ENCODE measurements at places on chromosomes 7 and 10.

DNA sequence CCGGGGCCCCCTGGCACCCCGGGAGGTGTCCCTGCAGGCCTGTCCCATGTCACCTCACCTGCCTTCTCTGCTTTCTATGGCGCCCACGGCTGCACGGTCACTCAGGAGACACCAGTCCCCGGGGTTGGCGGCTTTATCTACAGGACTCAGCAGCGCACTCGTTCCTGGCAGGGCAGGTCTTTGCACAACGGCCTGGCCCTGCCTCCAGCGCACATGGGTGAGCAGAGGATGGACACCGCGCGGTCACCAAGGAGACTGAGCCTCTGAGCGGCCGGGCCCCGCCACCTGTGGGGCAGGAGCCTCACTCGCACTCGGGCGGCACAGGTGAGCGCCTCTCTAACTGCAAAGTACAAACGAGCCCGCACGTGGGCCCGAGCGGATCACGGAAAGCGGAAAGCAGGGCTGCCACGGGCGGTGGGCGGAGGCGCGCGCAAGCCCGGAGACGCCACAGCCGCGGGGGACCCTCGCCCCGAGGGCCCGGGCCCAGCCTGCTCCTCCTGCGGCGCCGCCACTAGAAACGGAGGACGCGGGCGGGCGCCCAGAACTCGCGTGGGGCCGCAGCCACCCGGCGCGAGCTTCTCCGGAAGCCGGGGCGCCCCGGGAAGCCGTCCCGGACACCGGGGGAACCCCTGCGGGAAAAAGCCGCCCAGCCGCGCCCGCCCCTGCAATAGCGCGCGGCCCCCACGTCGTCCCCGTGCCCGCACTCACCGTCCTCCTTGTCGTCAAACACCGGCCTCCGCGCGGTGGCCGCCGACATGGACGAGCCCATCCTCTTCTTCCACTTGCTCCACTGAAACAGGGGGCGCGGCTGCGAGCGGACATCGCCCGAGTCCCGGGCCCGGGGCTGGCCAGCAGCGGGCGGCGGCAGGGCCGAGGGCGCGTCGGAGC lies 642 bp downstream of the STK32C start:
- DNase-seq = no peak

GRCh38 chr10:47368431-47369180 lies 15.5 kb downstream of the ZNF488 start:
- DNase-seq = no peak

- no peak for DNase-seq
Observed at GRCh38 chr10:23432639-23433038, 6.2 kb upstream of the OTUD1 start.

DNA sequence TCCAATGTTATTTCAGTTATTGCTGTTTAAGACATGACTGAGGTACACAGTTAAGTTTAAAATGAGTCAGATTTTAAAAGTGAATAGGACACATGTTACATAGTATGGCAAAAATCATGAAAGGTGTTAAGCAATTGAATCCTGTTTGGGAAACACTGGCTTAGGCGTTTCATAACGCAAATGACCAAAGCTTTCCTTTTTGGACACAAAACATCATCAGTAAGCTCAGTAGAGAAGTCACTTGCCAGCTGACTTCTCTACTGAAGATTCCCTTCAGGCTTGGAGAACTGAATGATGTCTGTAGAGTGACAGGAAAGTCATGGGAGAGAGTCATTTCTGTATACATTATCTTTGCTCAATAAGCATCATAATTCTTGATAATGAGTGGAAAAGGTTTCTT lies 64.4 kb upstream of the RSBN1L start:
- DNase-seq = no peak

GRCh38 chr7:20529260-20529659 lies 86.2 kb upstream of the ABCB5 start:
- DNase-seq = no peak

DNA sequence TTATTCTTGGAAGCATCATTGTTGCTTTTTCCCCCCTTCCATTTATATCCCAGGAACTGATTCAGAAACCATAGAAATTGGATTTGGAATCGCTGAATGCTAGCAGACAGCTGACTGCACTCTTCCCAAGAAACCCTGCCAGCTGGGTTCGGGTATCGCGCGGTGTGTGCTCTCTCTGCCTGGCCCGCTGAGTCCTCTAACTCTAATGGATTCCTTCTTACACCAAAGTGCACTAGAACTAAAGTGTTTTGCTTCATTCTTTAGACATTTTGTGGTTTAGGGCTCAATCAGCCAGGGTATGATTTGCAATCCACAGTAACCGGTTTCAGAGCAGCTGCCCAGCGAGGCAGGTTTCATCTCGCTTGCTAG lies 92.2 kb downstream of the EGFR start:
- DNase-seq = no peak

DNA sequence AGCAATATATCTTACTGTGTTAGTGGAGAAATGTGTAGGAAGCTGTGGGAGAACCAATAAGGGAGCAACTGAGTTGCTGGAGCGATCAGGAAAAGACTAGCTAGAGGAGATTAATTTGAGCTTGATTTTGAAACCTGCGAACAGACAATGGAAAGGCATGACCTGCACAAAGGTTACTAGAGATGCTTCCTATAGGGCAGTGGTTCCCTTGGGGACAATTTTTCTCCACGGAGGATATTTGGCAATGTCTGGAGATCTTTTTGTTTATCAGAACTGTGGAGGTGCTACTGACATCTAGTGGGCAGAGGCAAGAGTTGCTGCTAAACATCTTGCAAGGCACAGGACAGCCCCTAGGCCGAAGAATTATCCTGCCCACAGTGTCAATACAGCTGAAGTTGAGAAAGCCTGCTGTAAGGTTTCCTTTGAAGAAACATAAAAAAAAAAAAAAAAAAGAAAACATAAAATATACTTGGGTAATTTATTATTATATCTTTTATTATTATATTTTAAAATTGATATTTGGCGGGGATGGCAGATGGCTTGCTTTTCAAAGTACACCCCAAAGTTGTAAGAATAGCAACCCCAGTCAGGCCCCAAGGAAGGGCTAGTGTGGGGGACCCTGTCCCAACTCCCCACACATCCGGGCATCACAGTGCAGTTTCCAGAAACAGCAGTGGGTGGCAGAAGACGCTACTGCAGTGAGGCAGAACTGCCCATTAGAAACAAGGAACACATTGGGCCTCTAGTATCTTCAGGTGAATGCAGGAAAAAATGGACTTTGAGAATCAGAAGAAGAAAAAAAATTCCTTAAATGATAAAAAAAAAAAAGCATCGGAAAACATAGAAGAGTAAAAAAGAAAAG lies 481.6 kb downstream of the SH2D4B start:
- no peak for DNase-seq

- no peak for DNase-seq
Observed at GRCh38 chr7:105837765-105838626, 38.4 kb downstream of the ATXN7L1 start.

GRCh38 chr10:116237970-116238369 lies 35.0 kb downstream of the GFRA1 start:
- DNase-seq = no peak

DNA sequence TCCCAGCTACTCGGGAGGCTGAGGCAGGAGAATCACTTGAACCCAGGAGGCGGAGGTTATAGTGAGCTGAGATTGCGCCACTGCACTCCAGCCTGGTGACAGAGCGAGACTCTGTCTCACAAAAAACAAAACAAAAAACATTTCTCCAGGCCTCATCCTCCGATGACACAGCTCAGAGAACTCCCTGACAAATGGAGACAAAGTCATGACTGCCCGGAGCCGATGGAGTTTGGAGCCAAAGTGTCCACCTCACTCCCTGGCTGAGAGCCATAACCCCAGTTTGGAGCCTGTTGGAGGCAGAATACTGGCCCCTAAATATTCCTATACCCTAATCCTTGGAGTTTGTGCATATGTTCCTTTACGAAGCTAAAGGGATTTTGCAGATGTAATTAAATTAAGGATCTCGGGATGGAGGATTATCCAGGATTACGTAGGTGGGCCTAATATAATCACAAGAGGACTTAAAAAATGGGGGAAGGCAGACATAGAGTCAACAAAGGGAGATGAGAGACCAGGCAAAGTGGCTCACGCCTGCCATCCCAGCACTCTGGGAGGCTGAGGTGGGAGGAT lies 22.7 kb downstream of the SSC4D start:
- DNase-seq = no peak

DNA sequence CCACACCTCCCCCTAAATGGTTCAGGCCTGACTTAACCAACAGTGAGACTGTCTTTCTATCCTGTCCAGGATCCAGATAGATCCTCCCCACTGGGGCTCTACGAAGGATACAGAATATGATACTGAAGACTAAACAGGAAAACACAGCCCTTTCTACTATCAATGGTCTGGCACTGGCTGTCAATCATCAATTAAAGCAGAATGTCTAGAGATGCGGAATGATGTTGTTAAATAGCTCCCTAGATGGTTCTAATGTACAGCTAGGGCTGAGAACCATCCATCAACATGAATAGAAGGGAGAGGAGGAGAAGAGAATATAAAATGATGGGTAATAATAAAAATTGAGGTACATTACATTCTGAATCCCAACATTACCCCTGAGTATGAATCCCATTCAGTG lies 314.3 kb upstream of the CELF2 start:
- no peak for DNase-seq

- no peak for DNase-seq
Observed at GRCh38 chr7:101848208-101848951, 31.0 kb downstream of the CUX1 start.

GRCh38 chr7:110283056-110283455 lies 807.9 kb upstream of the LRRN3 start:
- no peak for DNase-seq

DNA sequence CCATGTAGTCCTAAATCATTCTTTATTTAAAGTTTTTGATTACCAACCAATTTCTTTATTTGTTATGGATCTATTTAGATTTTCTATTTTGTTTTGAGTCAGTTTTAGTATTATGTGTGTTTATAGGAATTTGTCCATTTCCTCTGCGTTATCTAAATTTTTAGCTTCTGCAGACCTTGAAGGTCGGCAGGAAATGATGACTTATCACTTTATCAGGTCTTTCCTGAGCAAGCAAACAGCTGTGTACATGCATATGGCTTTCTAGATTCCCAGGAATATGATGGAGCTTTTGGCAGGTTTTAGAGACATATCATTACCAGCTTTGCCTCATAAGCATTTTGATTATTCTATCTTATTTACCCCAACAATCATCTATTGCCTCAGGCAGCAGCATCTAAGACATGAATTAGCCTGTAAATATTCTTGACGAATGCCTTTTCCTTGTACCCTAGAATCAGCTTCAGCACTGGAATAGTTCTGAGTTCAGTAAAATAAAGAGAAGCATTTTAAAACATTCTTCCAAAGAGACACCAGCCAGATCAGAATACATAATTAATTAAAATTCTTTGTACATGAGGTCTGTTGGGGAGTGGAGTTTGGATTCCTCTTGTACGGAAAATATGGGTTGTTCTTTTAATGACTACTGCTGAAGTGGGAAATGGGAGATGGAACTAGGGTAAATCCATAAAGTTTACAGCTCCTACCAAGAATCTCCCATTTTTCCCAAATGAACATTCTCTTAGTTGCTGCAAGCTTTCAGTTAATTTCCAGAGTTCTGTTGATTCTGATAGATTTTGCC lies 408.8 kb upstream of the SEMA3C start:
- DNase-seq = no peak

DNA sequence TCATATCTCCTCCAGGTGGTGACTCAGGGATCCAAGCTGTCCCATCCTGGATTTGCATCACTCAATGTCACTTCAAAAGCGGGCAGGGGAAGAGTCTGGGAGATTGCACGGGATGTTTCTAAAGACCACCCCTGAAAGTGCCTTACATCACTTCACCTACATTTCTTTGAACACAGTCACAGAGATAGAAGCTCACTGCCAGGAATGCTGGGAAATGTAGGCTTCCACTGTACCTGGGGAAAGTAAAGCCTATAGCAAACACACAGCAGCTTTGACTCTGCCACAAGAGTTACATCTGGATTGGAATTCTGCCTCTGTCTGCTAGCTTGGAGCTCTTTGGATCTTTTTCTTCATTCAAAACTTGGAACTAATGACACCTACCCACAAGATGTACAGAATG lies 300.9 kb downstream of the WDR11 start:
- DNase-seq = no peak

DNA sequence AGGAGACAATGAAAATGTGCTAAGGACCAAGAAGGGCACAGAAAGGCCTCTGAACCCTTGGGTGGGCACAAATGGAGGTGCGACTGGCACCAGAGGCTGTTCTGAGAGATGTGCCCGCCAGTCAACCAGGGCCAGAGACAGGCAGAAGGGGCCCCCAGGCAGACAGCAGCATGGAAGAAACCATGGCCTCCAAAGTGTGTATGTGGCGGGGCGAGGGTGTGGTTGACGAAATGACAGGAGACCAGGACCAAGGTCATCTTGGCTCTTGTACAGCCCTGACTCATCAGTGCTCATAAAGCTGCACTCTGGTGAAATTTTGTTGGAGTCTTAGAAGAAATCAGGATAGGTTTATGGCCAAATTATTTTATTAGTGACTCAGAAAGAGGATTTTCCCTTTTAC lies 4.0 kb upstream of the MRPS24 start:
- no peak for DNase-seq

DNA sequence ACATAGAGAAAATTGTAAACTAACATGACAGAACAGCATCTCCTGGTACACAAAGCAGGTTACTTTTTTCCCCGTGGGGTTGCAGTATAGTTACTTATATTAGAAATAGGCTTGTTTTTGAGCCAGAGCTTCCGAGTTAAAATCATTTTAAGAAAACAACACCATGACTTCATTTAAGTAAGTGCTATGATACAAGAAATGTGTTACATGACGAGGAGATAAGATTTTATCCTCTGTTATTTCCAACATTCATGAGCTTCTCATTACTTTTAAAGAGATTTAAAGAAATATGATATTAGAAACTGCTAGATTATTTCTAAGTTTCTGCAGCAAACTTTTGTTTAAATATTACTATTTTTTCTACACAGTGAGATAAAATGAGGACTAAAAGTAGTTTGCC lies 968.7 kb downstream of the GATA3 start:
- no peak for DNase-seq

Data from activated CD8-positive, alpha-beta memory T cell treated with anti-CD3 and anti-CD28 coated beads for 48 hours (primary cell).